ENCODE measurements at places on chromosomes 6 and 20.

- no peak for DNase-seq
Observed at GRCh38 chr6:45959534-45960145, 56.0 kb downstream of the CLIC5 start.

DNA sequence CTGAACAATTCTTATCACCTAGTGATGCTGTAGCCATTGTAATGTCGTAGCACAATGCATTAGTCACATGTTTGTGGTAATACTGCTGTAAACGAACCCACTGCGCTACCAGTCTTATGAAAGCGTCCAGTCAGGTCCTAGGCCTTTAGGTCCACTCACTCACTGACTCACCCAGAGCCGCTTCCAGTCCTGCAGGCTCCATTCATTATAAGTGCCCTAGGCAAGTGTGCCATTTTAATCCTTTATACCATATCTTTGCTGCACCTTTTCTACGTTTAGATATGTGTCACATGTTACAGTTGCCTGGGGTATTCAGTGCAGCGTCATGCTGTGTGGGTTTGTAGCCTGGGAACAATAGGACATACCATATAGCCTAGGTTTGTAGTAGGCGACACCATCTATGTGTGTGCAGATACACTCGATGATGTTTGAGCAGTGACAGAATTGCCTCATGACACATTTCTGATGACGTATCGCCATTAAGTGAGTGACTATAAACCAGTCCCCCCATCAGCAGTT lies 15.4 kb downstream of the IGF2R start:
- no peak for DNase-seq

DNA sequence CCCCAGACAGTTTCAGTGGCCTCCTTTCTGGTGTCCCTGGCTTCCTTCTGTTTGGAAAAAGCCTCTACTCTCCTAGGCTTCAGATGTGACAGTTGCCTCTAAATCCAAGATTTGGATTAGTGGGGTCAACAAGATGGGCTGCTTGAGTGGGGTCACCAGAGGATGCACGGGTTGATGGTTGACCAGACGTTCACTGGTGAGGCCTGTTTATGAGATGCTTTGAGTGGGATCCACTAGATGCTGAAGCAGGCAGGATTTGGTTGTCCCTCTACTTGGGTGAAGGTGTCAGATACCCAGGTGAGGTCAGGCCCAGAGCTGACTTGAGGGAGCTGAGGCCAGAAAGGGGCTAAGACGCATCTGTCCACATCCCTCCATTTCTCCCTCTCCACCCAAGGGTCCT lies 8.1 kb upstream of the DLGAP4 start:
- DNase-seq: no peak

DNA sequence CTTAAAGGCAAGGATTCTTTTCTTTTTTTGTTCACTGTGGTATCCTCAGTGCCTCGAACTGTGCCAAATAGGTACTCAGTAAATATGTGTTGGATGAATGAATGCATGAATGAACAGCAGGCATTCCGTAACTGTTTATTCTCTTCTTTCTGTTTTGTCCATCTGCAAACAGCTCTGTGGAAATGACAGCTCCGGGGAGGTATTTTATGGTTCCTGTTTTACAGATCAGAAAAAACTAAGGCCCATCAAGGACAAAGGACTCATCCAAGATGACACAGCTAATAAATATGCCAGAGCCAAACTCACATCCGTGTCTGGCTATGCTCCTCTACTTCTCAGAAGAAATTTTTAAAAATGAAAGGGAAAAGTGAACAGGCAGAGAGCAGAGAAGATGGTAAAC lies 21.0 kb downstream of the JPH2 start:
- no peak for DNase-seq

GRCh38 chr6:118808793-118809638 lies 84.9 kb upstream of the ASF1A start:
- DNase-seq: no peak

DNA sequence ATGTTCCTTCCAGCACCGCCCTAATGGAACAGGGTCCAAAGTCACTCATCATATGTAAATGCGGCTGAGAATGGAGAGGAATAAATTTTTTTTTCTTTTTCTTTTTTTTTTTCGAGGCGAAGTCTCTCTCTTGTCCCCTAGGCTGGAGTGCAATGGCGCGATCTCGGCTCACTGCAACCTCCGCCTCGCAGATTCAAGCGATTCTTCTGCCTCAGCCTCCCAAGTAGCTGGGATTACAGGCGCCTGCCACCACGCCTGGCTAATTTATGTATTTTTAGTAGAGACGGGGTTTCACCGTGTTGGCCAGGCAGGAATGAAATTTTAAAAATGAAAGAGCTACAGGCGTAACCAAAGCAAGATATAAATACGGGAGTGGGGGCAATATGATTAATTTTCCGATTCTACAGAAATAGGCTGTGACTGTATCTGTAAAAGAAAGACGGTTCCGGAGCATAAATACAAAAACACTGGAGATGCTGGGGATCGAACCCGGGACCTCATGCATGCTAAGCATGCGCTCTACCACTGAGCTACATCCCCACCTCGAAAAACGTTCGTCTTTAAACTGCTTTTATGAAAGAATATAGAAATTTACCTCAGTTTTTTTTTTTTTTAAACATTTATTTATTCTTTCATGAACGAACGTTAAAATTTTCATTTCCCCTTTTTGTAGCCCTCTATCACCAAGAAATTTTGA lies 132.2 kb downstream of the GPX5 start:
- no peak for DNase-seq

DNA sequence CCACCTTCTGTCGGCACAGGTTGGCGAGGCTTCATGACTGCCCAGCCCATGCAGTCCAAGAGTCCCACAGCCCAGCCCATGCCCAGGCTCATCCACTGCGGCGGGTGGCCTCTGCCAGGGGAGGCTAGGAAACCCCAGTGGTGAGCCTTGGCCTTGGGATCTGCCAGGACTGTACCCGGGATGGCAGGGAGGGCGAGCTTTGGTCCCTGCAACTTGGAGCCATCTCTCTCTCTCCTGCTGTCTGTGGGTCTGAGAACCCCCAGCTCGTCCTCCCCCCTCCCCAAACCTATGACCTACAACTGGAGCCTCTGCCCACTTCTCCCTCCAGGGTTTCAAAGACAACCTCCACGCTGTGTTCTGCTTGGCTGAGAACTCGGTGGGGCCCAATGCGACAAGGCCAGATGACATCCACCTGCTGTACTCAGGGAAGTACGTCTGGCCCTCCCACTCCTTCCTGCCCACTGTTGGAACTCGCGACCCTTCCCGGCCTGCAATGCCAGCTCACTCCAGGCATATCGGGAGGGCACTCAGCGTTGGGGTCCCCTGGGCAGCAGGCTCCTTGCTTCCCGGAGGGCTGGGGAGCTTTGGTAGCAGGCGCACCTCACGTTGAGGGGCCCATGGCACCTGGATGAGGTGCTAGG lies 19.7 kb downstream of the NPEPL1 start:
- DNase-seq: no peak

GRCh38 chr6:95095855-95096254 lies 481.5 kb upstream of the MANEA start:
- DNase-seq: no peak

DNA sequence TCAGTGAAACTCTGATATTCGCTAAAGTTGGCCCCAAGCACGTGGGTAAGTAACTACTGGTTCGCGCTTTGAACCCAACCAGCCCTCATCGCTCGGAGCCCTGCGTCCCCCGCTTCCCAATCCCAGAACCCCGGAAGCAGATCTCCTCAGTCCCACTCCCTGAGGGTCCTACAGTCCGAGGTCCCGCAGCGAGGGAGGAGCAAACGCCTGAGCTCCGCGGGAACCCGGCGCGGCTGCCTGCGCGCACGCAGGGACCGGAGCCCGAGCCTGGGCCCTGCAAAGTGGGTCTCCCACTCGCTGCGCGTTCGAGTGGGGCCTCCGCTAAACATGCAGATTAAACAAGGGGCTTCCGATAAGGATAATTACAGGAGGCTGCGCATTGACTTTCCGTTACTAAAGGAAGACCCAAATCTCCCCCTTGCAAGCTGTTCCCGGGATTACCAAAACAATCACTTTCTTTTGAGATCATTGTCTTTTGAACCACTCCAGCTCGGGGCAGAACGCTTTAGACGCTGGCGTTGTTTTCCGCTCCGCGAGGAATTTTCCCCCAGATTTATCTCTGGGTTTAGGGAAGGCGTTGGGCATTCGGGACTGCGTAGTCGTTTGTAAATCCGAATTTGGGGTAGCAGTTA lies 1.3 kb upstream of the VSX1 start:
- no peak for DNase-seq

Data from stimulated activated CD4-positive, alpha-beta T cell treated with anti-CD3 and anti-CD28 coated beads, Interleukin-1b, Interleukin-23, amount 100 ng/mL, for 1 hour (primary cell).